Pancreas (tissue), 10 donors: ENCODE measurements at places on chromosomes 4 and X. TPM values are rescaled to one million over a fixed set of nuclear protein-coding genes. Genes with fewer than 3 reads are reported as not detected.

Gene VGLL1
- 0.91 TPM for polyA plus RNA-seq

Gene ARHGAP24
- 10.5 TPM for polyA plus RNA-seq

Gene PHKA1
- 3.5 TPM for polyA plus RNA-seq

Gene TMEM185A
- 9.8 TPM for polyA plus RNA-seq

Gene SPARCL1
- 21.7 TPM for polyA plus RNA-seq

Gene CTAG1B
- not detected for polyA plus RNA-seq

Gene RELL1
- 1.4 TPM for polyA plus RNA-seq

Gene PCDH19
- 0.14 TPM for polyA plus RNA-seq

Gene SFRP2
- polyA plus RNA-seq, result 6.9 TPM

Gene DCAF16
- 13.8 TPM for polyA plus RNA-seq

Gene RAB9A
- polyA plus RNA-seq, result 8.7 TPM

Gene PNPLA4
- polyA plus RNA-seq, result 2.5 TPM

Gene SPANXN4
- not detected for polyA plus RNA-seq

- H3K36me3 ChIP-seq, result no peaks in the 10 kb centered on the region
- H3K27me3 ChIP-seq, result peaks cover 6% of the 10 kb centered on the region
- H3K27ac ChIP-seq, result no peak overlapping the region
- no peaks in the 10 kb centered on the region for H3K4me1 ChIP-seq
These were observed 163.2 kb upstream of the SPANXC start for GRCh38 chrX:141405486-141405852.

- no peaks in the 10 kb centered on the region for H3K36me3 ChIP-seq
- peaks cover 36% of the 10 kb centered on the region for H3K4me1 ChIP-seq
- DNase-seq, result no peak
- H3K27me3 ChIP-seq, result no peaks in the 10 kb centered on the region
These were observed 37.0 kb downstream of the FNIP2 start for GRCh38 chr4:158805635-158806471.

- H3K27ac ChIP-seq, result no peak overlapping the region
- no peaks in the 10 kb centered on the region for H3K27me3 ChIP-seq
- no peak for DNase-seq
- no peaks in the 10 kb centered on the region for H3K4me1 ChIP-seq
- H3K36me3 ChIP-seq, result no peaks in the 10 kb centered on the region
- no peak overlapping the region for H3K4me3 ChIP-seq
These were observed 15.6 kb upstream of the MAOA start for GRCh38 chrX:43640482-43640881.

- peak; percentile 9 for DNase-seq
- no peak overlapping the region for H3K27ac ChIP-seq
- no peaks in the 10 kb centered on the region for H3K36me3 ChIP-seq
- no peaks in the 10 kb centered on the region for H3K4me1 ChIP-seq
These were observed 49.0 kb downstream of the SYTL5 start for GRCh38 chrX:38055170-38055847.

DNA sequence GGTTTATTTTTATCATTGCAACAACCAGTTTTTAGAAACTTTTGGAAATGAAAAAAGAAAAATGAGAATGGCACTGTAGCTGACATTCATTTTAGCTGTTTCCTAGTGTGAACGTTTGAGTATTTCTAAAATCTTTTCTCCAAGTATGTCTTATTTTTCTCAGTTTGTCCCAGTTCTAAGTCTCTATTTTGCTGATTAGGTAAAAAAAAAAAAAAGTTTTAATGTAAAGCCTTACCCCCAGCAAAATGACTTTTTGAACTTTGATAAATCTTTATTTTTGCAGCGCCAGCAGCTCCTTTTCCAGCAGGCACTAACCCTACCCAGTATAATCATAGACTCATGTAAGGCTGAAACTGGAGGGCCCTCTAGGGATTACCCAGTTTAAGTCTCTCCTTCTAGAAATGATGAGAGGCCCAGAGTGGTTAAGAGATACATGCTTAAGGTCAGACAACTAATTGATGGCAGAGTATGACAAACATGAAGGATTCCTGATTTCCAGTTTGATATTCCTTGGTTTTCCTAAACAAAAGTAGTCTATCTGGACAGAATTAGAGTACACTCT, 84.3 kb upstream of the SLC4A4 start:
- H3K27ac ChIP-seq, result peak overlapping the region; percentile 13
- no peak overlapping the region for H3K4me3 ChIP-seq
- peaks cover 4% of the 10 kb centered on the region for H3K4me1 ChIP-seq
- no peak for DNase-seq

DNA sequence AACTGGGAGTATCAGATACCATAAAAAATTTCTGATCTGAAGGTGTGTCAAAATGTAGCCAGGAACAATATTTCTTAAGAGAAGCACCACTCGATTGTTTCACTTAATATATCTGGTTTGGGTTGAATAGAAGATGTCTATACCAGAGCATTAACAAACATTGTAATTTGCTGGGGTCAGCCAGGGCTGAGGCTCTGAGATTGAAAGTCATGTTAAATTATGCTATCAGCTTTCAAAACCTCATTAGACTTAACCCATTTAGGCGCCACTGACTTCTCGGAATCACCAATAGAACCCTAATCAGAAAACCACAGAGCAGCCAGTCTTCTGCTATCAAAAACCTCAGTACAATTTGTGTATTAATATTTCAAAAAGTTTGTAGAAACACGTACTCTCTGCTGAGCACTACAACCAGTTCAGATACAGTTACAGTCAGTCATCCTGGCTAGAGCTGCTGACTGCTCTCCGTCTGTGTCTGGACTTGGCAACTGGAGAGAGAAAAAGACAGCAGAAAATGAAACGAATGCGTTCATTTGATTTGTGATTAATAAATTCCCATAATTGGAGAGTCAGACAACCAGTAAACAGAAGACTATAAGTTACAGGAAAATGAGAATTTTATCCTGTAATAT, 848.6 kb upstream of the PABPC4L start:
- peaks cover 7% of the 10 kb centered on the region for H3K27me3 ChIP-seq
- no peaks in the 10 kb centered on the region for H3K4me1 ChIP-seq
- H3K36me3 ChIP-seq, result no peaks in the 10 kb centered on the region
- no peak overlapping the region for H3K27ac ChIP-seq

GRCh38 chr4:174332741-174333493, 49.2 kb downstream of the CEP44 start:
- no peaks in the 10 kb centered on the region for H3K4me1 ChIP-seq
- DNase-seq, result no peak
- H3K36me3 ChIP-seq, result no peaks in the 10 kb centered on the region
- H3K27ac ChIP-seq, result no peak overlapping the region
- H3K4me3 ChIP-seq, result no peak overlapping the region

DNA sequence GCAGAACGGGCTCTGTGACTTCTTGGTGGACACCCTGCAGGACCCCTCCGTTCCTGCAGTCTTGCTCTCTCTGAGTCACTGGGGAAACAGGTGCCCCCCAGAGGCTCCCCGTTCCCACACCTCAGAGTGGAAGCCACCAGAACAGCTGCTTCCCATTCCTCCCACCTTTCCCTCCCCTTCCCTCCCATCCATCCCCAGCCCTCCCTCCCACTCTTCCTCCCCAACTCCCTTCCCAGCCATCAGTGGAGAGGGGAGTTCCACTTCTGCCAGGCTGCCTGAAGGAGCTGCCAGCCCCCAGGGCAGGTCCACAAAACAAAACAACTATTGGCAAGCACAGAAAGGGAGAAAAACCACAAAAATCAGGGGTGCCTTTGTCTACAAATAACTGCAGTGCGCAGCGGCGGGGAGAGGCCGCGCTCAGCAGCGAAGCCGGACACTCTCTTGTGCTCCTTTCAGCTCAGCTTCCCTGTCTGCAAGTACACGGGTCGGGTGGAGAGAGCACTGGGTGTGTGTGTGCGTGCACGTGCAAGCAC, 8.1 kb downstream of the SSR4 start:
- no peak overlapping the region for H3K4me3 ChIP-seq
- DNase-seq, result no peak
- H3K36me3 ChIP-seq, result no peaks in the 10 kb centered on the region
- H3K27me3 ChIP-seq, result no peaks in the 10 kb centered on the region
- H3K4me1 ChIP-seq, result no peaks in the 10 kb centered on the region
- no peak overlapping the region for H3K27ac ChIP-seq

DNA sequence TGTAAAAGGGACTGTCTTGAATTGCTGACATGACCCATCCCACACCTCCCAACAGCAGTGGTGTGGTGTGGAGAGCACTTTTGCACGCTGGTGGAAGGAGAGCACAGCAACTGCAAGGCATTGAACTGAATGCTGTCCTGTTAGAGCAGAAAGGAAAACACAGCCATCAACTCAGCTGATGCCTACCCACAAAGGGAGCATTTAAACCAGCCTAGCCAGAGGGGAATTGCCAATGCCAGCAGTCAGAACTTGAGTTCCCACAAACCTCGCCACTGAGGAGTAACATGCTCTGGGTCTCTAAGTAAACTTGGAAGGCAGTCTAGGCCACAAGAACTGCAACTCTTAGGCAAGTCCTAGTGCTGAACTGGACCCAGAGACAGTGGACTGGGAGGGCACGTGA, 31.9 kb downstream of the MAGED4 start:
- H3K36me3 ChIP-seq, result no peaks in the 10 kb centered on the region
- DNase-seq, result no peak
- H3K4me3 ChIP-seq, result no peak overlapping the region
- H3K27ac ChIP-seq, result no peak overlapping the region
- H3K4me1 ChIP-seq, result no peaks in the 10 kb centered on the region

- DNase-seq, result no peak
- H3K27me3 ChIP-seq, result no peaks in the 10 kb centered on the region
- H3K4me3 ChIP-seq, result no peak overlapping the region
- no peaks in the 10 kb centered on the region for H3K4me1 ChIP-seq
These were observed 85.9 kb downstream of the ZAR1 start for GRCh38 chr4:48575964-48576363.

- no peaks in the 10 kb centered on the region for H3K36me3 ChIP-seq
- peak overlapping the region; percentile 75 for H3K4me3 ChIP-seq
- no peaks in the 10 kb centered on the region for H3K27me3 ChIP-seq
- peaks cover 15% of the 10 kb centered on the region for H3K4me1 ChIP-seq
- DNase-seq, result no peak
- peak overlapping the region; percentile 91 for H3K27ac ChIP-seq
These were observed 784 bp upstream of the ANXA5 start for GRCh38 chr4:121697564-121697963.

DNA sequence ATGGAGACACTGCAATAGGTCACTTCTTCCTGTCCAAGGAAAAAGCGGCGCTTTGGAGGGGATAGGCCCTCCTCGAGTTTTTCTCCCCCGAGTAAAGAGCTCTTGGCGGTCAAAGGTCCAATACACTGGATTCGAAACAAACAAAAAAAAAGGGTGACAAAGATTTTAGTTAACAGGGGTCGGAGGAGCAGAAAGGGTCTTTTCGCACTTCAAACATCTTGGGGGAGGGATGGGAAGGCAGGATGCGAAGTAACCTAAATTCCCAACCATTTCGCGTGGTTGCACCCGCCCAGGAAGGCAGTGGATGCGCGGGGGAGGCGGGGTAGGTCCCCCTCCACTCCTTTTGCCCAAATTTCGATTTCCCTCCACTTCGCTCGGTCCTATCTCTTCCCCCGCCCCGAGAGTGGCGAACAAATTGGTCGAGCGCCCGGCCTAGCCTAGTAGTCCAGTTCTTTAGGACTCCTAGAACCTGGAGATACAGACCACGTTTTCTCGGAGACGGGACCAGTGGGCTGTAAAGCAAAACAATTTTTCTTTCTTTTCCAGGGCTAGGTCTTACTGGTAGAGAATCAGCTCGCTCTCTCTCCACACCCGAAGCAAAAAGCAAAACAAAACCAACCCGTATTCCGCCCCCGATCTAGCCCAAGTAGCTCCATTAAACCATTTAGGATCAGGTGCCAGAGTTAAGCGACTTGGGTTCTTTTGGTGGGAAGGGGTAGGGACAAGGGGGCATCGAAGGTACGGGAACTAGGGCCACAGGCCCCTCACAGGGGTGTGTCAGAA, 2.0 kb upstream of the STAG2 start:
- peak overlapping the region; percentile 52 for H3K4me3 ChIP-seq
- no peaks in the 10 kb centered on the region for H3K4me1 ChIP-seq
- H3K27ac ChIP-seq, result peak overlapping the region; percentile 96

GRCh38 chr4:14783011-14783877, 219.0 kb upstream of the CPEB2 start:
- H3K27me3 ChIP-seq, result no peaks in the 10 kb centered on the region
- no peak for DNase-seq
- no peaks in the 10 kb centered on the region for H3K36me3 ChIP-seq
- no peaks in the 10 kb centered on the region for H3K4me1 ChIP-seq

GRCh38 chr4:37747772-37748330, 61.7 kb upstream of the RELL1 start:
- no peaks in the 10 kb centered on the region for H3K4me1 ChIP-seq
- no peak overlapping the region for H3K27ac ChIP-seq
- H3K36me3 ChIP-seq, result no peaks in the 10 kb centered on the region
- DNase-seq, result no peak
- H3K4me3 ChIP-seq, result no peak overlapping the region

DNA sequence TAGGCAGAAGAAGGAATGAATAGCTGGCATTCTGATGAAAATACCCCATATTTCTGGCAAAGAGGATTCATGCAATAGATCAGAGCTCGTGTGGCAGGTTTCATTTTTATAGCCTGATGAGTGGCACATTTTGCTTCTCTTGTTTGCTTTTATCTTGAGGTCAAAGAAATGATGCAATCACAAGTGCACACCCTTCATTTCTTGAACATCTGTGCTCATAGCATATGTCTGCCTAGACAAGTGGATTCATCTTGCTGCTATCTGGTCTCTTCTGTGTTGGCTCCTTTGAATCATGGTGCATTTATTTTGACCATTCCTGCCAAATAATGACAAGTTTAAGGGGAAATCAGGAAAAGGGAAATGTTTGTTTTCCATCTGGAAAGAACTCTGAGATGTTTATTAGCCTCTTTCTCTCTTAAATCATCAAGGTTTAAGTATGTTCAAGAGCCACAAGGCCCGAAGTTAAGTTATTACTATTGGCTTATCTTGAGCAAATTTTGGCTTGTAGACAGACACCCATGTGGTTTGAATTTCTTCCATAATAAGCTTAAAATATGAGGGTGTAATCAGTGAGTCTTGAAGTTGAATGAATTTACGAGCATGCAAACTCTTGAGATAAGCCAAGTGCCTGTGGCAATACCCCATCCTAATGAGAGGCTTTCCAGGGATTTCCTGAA, 59.3 kb upstream of the HS3ST1 start:
- no peaks in the 10 kb centered on the region for H3K27me3 ChIP-seq
- no peaks in the 10 kb centered on the region for H3K36me3 ChIP-seq
- no peak for DNase-seq
- H3K27ac ChIP-seq, result no peak overlapping the region

GRCh38 chrX:97498093-97498492, 614.4 kb downstream of the RPA4 start:
- H3K4me3 ChIP-seq, result no peak overlapping the region
- H3K4me1 ChIP-seq, result no peaks in the 10 kb centered on the region
- no peak overlapping the region for H3K27ac ChIP-seq
- no peaks in the 10 kb centered on the region for H3K36me3 ChIP-seq
- no peaks in the 10 kb centered on the region for H3K27me3 ChIP-seq

GRCh38 chrX:15356444-15356843, 21.1 kb upstream of the PIGA start:
- DNase-seq, result no peak
- H3K4me3 ChIP-seq, result no peak overlapping the region
- no peaks in the 10 kb centered on the region for H3K4me1 ChIP-seq
- H3K27ac ChIP-seq, result no peak overlapping the region
- H3K36me3 ChIP-seq, result no peaks in the 10 kb centered on the region

- DNase-seq, result no peak
- no peak overlapping the region for H3K27ac ChIP-seq
- no peaks in the 10 kb centered on the region for H3K4me1 ChIP-seq
- no peaks in the 10 kb centered on the region for H3K36me3 ChIP-seq
- H3K27me3 ChIP-seq, result no peaks in the 10 kb centered on the region
- H3K4me3 ChIP-seq, result no peak overlapping the region
These were observed 35.2 kb upstream of the CCNG2 start for GRCh38 chr4:77121736-77122240.

GRCh38 chrX:17703201-17703600, 34.1 kb upstream of the SCML1 start:
- no peak for DNase-seq
- no peaks in the 10 kb centered on the region for H3K36me3 ChIP-seq
- no peak overlapping the region for H3K27ac ChIP-seq
- no peak overlapping the region for H3K4me3 ChIP-seq
- H3K27me3 ChIP-seq, result peaks cover 8% of the 10 kb centered on the region
- H3K4me1 ChIP-seq, result no peaks in the 10 kb centered on the region
